ENCODE measurements at places on chromosomes 3 and 15.

- DNase-seq: no peak
Observed at GRCh38 chr3:20043825-20044224, 3.6 kb downstream of the KAT2B start.

DNA sequence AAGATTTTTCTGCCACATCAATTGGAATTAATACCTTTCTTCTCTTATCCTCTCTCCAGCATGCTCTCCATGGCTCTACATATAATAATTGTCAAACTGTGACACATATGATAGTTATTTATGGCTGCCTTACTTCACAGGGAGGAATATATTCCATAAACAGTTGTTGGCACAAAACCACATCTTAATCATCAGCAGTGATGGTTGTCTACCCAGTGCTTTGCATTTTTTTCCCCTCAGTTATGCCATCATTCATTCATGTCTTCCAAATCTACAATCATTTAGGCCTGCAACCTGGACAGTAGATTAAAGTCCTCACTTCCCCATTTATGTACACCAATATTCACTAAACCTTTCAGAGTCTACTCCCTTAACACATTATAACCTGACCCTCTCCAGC is 107.7 kb downstream of the THRB start:
- DNase-seq: no peak

GRCh38 chr3:25038271-25038670 is 389.8 kb upstream of the RARB start:
- no peak for DNase-seq

- no peak for DNase-seq
Observed at GRCh38 chr3:186680869-186681268, 15.1 kb downstream of the HRG start.

- DNase-seq: no peak
Observed at GRCh38 chr15:72727154-72727553, 41.1 kb downstream of the BBS4 start.

DNA sequence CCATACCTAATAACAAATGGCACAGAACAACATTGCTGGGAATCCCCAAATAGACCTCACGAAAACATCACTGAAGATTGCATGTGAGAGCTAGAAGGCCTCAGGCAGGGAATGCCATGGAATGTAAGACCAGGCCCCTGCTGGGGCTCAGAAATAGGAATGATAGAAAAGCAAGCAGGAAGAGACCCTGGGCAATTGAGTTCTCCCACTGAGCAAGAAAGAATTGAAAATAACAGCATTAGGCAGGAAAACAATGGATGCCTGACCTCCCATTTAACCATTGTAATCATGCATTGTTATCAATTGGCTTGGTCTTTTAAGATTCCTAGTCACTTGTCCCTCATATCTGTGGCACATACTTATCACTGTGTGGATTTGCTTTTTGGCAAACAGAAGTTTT is 581.6 kb downstream of the FHIT start:
- no peak for DNase-seq

DNA sequence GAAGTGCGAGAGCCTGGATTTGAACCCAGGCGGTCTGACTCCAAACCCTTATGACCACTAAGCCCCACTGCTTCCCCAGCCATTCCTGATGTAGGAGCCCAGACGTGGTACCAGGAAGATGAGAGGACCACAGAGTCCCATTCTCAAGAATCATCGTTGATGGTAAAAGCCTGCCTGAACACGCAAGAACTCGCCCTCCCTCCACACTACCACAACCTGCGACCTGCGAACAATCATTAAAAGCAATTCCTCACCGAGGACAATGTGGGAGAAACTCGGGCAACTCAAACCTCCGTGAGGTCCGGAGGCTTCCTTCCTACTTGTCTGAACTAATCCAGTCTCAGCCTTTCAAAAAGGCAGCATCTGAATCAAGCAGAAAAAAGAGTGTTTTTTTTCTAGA is 10.3 kb downstream of the MAGI1 start:
- no peak for DNase-seq

DNA sequence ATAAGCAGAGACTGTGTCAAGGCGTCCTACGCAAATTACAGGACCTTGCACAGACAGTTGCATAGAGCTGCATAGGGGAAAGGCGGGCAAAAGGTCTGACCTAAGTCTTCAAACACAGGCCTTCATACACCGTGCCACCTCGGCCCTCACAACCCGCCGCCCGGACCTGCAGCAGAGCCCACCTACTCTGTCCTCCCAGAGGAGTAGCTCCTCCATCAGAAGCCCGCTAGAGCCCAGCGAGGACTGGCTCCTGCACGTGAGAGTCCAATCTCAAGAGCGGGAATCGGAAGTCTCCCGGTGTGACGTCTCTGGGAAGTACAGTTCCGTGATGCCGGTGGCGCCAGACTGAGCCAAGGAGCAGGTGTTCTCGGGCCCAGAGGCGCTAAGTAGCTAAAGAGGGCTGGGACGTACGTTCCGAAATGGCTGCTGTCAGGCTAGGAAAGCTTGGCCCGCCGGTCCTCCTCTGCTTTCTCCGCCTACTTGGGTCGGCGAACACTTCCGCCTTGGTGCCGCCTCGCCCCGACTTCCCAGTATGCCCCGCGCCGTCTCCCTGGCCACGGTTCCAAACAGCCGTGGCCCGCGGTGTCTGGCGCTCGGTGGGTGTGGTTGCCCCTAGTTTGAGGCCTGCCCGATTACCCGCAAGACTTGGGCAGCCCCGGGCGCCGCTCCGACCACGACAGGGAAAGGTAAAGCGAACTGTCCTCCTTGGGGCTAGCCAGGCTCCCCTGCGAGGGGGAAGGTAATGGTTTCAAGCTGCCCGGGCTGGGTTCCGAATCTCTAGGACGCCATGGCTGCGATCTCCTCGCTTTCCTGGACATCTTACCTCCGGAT is at the start of the genes ASTE1 and NEK11:
Gene ASTE1 (minus strand): TSS at position 505 of the 831 bp plus-strand sequence. CDS start 1,519 bp downstream, outside the sequence.
Gene NEK11 (plus strand): TSS at position 557 of the 831 bp plus-strand sequence. CDS start 2,832 bp downstream, outside the sequence.
- DNase-seq: peak; percentile 77

DNA sequence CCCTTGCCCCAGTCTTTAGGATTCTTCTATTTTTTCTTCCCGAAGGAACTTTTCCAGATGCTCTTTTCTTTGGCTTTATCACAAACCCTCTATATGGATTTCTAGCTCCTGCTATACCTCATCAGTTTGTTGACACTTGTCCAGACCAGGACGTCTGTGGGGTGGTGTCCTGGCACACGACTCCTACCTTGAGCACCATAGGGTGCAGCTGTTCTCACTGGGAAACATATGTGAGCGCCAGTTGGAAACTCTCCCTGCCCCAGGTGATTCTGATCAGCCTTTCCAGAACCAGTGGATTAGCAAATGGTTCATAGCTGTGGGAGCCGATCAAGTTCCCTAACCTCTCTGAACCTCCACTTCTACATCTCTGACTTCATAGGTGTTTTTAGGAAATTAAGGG is 40.6 kb upstream of the USP3 start:
- no peak for DNase-seq

DNA sequence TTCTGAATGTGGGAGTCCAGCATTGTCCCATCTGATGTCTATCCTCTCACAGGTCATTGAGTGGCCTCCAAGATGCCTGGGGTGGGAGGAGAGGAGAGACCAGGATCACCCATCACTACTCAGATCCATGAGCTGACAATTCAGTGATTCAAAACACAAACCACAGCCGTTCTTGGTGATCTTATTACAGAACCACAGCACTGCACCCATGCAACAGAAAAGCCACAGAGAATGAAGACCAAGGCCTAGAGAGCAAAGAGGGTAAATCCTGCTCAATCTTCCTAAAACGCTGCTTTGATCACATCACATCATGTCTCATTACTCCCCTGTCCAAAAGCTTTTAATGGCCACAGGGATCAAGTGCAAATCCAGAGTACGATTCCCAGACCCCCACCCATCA is 23.5 kb downstream of the ANP32A start:
- DNase-seq: no peak

- no peak for DNase-seq
Observed at GRCh38 chr15:67013696-67014095, 51.7 kb upstream of the SMAD3 start.

- no peak for DNase-seq
Observed at GRCh38 chr3:46971742-46972141, 4.8 kb downstream of the CCDC12 start.

DNA sequence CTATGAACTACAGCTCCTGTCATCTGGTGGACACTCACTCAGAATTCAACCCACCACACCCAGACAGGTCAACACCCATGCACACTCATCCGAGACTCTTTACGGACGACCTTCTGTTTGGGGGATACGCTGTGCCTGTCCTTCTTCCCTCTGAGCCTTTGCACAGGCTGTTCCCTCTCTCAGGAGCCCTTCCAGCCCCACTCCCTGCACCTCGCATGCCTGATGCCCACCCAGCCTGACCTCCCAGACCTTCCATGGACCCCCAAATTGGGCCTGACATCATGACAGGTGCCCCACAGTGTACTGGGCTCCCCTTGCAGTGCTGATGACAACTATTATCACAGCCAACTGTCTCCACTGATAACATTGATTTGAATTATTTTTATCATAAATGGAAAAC is 135.8 kb downstream of the NSMCE3 start:
- no peak for DNase-seq

DNA sequence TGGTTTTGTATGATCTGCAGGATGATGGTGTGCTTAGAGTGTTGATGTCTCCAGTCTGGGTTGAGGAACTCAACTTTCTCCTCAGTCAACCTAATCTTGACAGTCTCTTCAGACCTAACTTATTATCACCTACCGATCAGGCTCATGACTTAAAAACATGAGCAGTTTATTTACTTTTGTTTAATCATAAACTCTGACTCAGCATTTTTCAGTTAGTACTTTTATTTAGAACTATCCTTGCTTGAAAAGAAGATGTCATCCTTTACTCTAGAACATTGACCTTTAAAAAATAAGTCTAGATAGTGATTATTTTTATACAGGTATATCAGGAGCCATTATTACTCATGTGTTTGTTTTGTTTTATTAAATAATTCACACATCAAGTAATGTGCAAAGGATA is 414.8 kb downstream of the AGBL1 start:
- DNase-seq: no peak

DNA sequence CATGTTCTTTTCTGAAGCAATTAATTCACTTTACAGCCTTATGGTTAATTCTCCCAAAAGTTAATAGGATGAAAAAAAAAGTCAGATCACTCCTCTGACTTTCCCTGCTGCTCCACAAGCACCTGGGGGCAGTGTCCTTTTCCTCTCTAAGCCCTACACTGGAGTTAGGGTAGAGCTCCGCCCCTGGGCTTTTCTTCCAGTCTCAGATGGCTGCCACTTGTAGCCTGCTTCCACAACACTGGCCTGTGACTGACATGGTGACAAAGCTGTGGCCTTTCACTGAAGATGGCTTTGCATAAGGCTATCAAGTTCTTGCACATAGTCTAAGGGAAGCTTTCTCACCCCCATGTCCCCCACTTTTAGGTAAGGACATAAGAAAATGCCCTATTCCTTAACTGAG is 1.3 kb upstream of the MON1A start:
- DNase-seq: no peak

Data from activated CD8-positive, alpha-beta memory T cell treated with anti-CD3 and anti-CD28 coated beads for 1 hour (primary cell).